Stimulated activated CD8-positive, alpha-beta memory T cell treated with anti-CD3 and anti-CD28 coated beads, Interleukin-15, amount 100 ng/mL, for 24 hours (primary cell): ENCODE measurements at places on chromosomes 16 and 17.
A peak's percentile ranks its signal among the peaks of the same experiment; 100 is the strongest.

- no peak for DNase-seq
These were observed 52.6 kb downstream of the HIC1 start for GRCh38 chr17:2107506-2107905.

DNA sequence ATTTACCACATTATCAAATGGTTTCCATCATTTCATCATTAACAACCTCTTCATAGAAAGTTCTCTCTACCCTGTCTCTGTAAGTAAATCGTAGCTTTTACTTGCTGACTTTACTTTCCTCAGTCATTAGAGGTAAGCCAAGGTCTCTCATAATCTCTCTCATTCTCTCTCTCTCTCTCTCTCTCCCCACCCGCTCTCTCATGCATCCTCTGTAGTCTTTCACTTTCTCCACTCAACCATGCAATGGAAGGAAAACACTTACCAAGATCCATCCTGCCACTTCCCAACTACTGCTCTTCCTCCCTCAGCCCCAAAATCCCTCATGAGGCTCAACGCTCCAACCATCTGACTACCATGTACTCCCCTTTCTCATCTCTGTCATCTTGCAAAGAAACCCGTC is 6.1 kb downstream of the CEP112 start:
- no peak for DNase-seq

GRCh38 chr16:68346892-68347480 is 36.2 kb downstream of the PRMT7 start:
- no peak for DNase-seq

GRCh38 chr16:67562526-67562917 is at the start of gene CTCF:
CTCF (plus strand) TSS chr16:67562526; CDS start chr16:67610833, 48,307 bp downstream.
- peak; percentile 60 for DNase-seq

GRCh38 chr17:4130715-4131114 is 12.1 kb downstream of the ZZEF1 start:
- DNase-seq = no peak

DNA sequence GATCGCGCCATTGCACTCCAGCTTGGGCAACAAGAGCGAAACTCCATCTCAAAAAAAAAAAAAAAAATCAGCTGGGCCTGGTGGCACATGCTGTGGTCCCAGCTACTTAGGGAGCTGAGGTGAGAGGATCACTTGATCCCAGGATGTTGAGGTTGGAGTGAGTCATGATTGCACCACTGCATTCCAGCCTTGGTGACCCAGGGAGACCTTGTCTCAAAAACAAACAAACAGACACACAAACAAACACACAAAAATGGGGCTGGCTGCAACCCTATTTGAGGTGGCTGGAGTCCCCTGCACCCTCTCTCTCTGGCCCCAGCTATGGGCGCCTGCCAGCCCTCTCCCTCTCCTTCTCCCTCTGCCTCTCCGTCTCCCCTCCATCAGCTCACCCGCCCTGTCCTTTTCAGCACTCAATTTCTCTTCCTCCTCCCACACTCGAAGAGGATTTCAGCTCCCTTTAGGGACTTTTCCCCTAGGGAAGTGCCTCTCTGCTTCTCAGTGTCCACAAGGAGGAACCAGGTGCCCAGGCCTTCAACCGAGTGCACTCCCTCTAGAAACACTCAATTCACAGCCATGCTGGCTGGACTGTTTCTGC is 17.5 kb upstream of the TFAP4 start:
- no peak for DNase-seq

DNA sequence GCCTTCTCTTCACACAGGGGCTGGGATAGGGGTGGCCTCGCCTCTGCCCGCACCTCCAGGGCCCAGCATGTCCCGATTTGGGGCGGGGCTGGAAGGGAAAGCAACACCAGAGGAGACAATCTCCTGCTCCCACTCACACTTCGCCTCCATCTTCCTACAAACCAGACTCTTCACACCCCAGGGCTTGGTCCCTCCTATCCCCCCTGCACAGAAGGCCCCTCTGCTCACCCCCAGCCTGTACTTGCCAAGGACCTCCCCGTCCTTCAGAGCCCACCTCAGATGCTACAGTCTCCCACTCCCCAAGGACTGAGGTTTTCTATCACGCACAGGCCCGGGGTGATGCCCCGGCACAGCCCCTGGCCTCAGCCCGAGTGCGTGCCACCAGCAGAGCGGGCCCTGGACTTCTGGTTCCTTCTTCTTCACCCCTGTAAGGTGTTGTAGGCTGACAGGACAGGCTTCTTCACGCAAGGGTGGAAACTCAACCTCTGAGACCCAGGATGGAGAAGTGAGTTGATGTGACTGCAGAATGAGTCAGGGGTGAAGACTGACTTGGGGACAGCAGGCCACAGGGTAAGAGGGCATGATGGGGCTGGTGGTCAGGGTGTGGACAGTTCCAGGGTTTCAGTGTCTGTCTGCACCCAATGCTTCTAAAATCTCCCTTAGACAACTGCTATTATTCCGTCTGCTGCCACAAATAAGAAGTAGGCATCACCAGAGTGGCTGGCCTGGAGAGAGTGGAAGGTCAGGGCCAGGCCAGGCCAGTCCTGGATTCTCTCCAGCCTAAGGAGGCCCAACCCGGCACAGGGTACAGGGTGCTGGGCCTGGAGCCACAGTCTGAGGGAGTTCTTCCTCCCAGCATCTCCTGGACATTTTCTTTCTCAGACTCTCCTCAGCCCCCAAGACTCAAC is 2.5 kb downstream of the ITGAE start:
- no peak for DNase-seq

DNA sequence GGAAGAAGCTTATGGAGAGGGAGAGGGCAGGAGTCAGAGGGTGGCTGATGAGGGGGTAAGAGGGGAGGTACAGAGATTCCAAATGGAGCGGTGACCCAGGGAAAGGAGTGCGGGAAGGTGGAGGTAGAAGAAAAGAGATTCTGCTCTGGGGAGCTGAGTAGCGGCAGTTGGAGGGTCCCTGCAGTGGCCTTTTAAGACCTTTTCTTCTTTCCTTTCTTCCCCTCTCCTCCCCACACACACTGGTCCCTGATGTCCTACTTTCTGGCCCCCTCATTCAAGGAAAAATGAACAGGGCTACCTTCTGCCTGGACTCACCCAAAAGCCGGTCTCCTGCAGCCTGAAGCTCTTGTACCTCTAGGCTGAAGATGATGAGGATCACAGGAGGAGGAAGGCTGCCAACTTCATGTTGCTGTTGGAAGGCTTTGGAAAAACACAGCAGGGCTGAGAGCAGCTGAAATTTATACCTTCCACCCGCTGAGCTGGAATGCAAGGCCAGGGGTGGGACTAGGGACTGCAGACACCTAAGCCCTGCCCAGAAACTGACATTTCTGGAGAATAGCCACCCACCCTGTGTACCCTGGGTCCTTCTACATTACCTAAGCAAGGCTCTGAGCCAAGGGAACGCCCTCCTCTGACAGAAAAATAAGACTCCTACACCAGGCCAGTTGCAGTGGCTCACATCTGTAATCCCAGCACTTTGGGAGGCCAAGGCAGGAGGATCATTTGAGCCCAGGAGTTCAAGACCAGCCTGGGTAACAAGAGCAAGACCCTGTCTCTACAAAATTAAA is 9.4 kb upstream of the HEATR6 start:
- no peak for DNase-seq

GRCh38 chr16:27972500-27972899 is 91.0 kb downstream of the GSG1L start:
- no peak for DNase-seq

DNA sequence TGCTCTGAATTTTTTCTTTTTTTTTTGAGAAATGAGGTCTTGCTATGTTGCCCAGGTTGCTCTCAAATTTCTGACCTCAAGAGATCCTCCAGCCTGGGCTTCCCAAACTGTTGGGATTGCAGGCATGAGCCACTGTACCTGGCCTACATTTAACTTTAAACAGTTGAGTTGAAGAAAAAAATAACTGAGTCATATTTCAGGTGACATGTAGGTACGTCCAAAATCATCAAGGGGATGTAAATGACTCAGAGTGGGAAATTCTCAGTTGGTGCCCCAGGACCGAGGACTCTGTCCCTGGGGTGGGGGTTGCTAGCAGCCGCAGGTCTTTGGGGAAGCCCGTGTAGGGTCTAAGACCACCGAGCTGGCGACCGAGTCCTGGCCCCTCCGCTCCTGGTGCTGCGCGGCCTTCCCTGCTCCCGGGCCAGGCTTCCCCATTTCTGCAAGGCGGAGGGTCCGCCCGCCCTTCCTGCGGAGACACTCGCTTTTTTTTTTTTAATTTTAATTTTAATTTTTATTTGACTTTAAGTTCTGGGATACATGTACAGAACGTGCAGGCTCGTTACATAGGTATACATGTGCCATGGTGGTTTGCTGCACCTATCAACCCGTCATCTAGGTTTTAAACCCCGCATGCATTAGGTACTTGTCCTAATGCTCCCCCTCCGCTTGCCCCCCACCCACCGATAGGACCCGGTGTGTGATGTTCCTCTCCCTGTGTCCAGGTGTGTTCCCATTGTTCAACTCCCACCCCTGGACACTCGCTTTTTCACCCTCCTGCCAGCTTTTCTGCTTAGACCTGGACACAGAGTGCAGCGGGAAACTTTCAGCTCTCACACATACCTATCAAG is 12.7 kb upstream of the N4BP1 start:
- no peak for DNase-seq

DNA sequence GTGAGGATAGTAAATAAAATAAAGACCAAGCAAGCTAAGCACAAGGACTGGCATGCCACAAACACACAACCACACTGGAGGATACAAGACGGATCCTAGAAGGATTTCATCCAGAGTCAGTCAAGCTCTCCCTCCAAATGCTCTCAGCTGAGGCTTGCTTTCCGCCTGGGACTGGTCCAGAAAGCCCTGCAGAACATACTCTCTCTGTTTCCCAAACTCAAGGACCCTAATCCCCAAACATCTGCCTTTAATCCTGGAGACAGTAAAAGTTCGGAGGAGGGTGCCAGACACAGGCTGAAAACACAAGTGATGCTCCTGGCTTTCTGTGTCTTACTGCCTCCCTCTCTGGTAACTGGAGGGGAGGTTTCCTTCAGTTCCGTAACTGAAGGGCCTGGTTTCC is 5.3 kb upstream of the HSD11B2 start:
- no peak for DNase-seq

GRCh38 chr16:14409563-14409962 is 220.5 kb downstream of the PARN start:
- DNase-seq = no peak

DNA sequence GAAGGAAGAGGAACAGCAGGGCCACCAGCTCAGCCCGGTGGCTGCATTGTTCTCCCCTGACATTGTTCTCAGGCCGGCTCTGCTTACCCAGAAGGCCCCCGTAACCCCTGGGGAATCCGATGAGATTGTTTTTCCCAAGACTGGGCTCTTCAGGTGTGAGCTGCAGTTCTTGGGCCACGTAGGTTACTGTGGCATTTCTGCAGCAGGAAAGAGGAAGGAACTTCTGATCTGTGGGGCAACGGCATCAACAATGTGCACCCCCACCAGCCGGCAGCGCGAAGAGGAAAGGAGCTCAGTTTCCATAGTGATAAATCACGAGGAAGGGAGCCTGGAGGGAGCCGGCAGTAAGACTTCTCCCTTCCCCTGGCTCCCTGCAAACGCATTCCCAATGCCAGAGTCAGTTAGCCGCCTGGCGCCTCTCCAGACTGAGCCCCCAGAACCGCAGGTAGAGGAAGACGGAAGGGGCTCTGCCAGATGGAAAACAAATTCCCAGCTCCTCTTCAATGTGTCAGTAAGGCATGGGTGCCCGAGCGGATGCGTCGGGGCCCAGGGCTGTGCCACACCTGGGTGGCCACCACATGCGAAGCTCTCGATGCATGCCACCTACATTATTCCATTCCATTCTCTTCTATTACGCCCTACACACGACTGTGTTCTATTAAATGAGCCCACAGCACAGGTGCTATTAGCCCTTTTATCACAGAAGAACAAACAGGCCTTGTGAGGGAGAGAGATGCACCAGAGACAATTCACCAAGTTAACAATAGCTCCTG is 21.5 kb upstream of the PECAM1 start:
- no peak for DNase-seq

GRCh38 chr16:64440421-64440831 is 681.4 kb downstream of the CDH11 start:
- no peak for DNase-seq

GRCh38 chr17:31604936-31605335 is 213.5 kb downstream of the RAB11FIP4 start:
- DNase-seq = no peak

DNA sequence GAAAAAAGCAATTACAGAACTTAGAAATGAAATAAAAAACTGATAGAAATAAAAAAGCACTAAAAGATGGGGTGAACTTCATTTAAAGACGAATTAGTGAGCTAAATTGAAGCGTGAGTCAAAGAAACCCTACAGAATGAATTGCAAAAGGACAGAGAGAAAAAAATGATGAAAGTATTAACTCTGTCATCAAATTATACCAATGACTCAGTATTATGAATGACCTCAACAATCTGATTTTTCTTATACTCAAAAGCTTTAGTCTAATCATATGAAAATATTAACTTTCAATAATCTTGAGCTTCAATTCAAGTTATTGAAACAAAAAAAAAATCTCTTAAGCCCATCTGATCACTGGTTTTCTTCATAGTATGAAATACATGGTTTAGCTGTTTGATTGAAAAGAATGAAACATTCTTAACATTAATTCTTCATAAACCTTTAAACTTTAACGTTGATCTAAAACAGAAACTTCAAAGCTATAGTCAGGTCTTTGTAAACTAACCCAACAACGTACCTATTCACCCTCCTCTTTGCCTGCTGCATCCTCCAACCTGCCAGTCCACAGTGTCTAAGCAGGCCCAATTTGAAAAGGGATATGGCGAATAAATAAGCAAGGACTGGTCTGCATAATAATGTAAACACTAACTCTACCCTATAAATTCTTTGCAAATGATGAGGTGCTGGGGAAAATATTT is 6.6 kb downstream of the ABCA5 start:
- no peak for DNase-seq

GRCh38 chr17:81921537-81921862 is 3.5 kb upstream of the SIRT7 start:
- no peak for DNase-seq

DNA sequence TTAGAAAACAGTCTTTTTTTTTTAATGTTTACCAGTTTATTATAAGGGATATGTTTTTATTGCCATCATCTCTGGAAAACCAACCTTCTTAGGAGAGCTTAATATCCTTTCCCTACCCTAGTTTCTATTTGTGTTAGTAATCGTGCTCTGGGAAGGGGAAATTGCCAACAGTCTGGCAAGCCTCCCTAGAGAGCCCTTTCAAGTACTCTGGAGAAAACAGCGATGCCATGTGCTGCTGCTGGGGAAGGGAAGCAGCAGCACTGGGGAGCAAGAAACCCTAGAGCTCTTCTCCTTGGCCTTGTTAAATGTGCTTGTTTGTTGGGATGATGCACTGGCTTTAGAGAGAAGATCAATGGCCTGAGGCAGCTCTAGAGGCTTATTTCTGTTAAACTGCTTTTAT is 10.3 kb downstream of the RETREG3 start:
- no peak for DNase-seq
